NCI-H446 treated with DMSO at 0.1 percent for 48 hours (cell line): ENCODE measurements at places on chromosomes 2 and 18.
A peak's percentile ranks its signal among the peaks of the same experiment; 100 is the strongest.

DNA sequence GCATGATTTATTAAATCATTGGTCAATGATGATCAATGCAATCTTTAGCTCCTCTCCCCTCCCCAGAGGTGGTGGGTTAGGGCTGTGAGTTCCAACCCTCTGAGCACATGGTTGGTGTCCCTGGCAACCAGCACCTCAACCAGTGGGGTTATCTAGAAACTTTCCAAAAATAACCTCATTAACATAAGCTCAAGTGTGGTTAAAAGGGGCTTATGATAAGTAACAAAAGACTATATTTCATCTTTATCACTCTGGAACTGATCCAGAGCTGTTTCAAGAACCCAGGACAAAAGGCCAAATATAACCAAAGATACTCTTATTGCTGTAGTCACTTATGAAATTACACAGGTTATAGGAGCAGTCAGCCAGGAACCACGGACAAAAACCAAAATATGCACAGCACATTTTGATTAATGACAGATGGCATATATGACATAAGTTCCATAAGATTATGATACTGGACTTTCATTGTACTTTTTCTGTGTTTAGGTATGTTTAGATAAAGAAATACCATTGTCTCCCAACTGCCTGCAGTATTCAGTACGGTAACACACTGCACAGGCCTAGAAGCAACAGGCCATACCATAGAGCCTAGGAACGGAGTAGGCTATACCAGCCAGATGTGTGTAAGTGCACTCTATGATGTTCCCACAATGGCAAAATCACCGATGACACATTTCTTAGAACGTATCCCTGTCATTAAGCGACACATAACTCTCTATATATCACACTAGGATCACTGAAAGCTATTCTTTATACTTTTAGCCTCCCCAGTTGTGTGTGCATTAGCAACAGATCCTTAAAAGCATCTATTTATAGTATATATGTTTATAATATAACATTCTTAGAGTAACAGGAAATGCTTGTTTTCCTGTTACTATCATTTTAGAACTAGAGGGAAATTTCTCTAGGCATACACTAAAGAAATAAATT, 31.9 kb downstream of the KIDINS220 start:
- DNase-seq, result no peak

DNA sequence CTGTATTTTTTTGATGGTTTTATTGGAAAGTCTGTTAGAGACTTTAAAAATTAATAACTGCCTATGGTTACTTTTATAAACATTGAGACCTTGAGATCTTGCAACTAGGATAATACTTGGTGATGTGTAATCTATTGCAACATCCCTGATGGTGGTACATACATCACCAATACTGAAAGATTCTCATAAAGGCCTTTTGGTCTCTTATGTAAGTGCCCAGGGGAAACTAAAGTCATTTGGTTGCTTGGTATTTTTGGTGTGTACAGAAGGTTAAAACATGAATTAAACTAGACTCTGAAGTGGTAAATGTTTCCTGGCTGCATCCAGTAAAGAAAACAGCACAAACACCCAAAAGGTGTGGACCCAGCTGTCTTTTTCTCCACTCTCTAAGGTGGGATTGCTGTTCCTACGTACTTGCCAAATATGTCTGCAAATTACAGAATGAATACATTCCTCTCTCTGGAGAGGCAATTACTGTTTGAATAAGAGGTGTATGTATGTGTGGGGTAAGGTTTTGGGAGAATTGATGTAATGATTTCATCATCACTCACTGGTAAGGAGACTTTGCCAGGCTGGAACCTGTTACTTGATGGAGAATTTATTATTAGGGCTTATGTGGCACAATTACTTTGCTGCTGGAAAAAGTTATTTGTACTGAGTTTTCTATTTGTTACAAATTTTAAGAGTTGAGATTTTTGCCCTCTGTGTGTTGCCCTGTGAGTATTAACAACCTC, 3.6 kb downstream of the B3GNT2 start:
- no peak for DNase-seq

GRCh38 chr2:156430236-156430979, 5.8 kb upstream of the GPD2 start:
- DNase-seq, result no peak

DNA sequence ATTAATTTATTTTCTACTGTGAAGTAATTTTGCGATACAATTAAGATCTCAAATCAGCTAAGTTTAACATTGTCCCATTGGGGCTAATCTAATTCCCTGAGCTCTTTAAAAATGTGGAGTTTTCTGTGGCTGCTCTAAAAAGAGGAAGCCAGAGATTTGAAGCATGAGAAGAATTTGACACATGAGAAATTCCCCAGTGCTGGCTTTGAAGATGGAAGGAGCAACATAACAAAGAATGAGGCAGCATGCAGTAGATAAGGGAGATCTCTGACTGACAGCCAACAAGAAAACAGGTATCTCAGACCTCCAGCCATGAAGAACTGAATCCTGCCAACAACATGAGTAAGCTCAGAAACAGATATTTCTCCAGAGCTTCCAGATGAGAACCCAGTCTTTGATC, 308.4 kb downstream of the ZNF804A start:
- no peak for DNase-seq

DNA sequence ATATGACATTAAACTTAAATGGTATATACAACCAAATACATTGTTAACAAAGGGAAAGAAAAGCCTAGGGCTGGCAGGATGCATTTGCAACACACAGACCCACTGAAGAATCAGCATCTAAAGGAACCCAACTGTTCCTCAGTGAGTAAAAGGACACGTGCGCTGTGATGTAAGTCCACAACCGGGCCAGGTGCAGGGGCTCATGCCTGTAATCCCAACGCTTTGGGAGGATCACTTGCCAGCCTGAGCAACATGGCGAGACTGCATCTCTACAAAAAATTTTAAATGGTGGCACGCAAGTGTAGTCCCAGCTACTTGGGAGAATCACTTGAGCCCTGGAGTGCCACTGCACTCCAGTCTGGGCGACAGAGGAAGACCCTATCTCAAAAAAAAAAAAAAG, 3.9 kb downstream of the DTNB start:
- no peak for DNase-seq

DNA sequence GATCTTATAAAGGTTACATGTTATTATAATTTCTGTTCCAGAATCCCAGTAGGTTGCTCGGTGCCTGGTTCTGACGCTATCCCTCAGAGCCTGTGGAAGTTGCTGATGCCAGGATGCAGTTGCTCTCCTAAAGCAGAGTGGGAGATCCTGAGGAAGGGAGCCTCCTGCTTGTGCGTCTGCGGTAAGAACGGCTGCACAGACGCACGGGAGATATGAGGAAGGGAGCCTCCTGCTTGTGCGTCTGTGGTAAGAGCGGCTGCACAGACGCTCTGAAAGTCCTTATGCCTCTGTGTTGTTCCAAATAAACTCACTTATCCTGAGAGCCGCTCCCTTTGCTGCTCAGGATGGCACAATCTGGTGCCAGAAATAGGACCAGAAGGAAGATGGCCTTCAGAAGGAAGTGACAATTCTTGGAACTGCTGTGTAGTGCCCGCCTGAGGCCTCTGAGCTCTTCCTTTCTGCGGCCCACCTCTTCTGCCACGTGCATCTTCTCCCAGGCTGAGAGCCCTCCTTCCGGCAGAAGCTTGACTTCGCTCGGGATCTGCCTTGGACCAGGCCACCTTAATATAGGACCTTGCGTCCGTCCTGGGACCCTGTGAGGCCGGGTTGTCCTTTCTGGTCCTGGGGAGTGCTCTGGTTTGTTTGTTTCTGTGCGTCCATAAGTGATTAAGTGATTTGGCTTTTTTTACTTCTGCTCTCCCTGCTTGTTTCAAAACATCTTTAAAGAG, 89.5 kb downstream of the RTP5 start:
- no peak for DNase-seq

GRCh38 chr2:133104871-133105270, 434.9 kb upstream of the LYPD1 start:
- no peak for DNase-seq

GRCh38 chr2:12479065-12479601, 237.6 kb upstream of the TRIB2 start:
- no peak for DNase-seq

DNA sequence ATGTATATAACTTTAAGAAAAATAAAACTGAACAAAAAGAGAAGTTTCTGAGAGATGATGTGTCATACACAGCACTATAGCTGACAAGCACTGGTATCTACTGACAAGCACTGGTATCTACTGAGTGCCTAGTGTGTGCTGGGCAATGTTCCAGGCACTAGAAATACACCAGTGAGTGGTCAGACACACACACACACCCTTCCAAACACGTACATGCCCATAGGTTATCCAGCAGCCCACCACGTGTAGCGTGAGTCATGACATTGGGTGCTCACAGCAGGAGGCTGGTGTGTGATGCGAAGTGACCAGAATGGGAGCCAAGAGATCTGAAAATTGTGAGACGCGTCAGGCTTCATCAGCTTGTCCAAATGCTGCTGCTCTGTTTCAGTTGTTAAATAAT, 12.2 kb upstream of the GNAL start:
- DNase-seq, result no peak

DNA sequence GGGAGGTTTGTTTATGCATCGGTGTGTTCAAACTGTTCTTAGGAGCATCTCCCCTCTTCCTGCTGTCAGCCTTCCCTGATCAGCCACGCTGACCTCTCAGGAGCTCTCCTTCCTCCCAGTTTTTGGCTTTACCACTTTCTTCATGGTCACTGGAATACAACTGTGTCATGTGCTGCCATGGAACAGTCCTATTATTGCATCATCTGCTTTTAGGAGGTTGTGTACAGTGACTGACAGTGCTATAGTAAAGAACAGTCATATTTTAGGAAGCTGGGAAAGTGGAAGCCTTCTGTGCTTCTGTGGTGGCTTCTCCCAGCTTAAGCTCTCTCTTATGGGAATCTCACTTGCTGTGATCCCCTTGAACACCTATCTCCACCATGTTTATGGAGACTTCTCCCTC, 165.5 kb downstream of the TPGS2 start:
- no peak for DNase-seq

- no peak for DNase-seq
These were observed 507.9 kb upstream of the CDH2 start for GRCh38 chr18:28684746-28685355.

GRCh38 chr2:80579756-80580155, 275.2 kb upstream of the LRRTM1 start:
- DNase-seq, result no peak

- no peak for DNase-seq
These were observed 1.1 kb downstream of the MEMO1 start for GRCh38 chr2:32009516-32010256.

GRCh38 chr2:62313449-62314227, 117.7 kb downstream of the B3GNT2 start:
- no peak for DNase-seq

DNA sequence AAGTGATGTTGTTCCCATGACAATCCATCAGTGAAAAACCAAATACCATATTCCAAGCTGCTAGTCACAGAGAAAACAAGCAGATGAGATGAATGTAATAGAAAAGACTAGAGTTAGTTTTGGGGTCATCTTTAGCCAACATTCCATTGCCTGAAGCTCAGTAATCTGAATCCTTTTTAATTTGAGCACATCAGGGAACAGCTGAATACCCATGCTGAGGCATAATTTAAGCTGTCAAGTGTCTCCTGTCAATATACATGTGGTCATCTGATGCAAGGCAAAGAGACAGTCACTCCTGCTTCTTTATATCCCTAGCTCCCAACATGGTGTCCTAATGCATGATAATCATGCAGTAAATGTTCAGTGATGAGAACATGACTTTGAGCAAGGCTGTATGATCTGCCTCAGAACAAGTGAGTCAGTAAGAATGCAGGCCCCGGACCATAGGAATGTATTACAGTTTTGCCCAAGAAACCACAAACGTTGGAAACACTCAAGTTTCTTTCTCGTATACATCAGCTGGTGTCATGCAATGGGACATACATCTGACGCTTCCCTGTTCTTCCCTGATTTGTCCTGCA, 48.0 kb downstream of the CDK15 start:
- no peak for DNase-seq

- no peak for DNase-seq
These were observed 23.9 kb upstream of the KCMF1 start for GRCh38 chr2:84947010-84947593.

GRCh38 chr2:1665761-1666505, 78.4 kb downstream of the PXDN start:
- no peak for DNase-seq

DNA sequence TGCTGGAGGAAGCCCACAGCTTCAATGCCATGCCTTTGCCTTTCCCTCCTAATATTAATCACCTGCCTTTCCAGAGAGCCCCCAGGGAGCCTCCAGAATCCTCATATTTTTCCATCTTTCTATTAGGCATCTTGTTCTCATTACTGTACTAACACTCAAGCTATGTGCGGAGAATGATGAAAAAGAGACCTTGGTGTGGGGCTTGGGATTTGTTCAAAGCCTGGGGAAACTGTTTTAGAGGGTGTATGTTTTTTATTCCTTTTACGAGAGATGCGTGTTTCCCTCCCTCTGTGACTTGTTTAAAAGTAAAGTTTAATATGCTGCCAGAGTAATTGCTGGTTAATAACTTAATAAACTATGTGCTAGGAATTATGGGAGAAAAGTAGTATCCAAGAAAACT, 102.4 kb upstream of the ZFP36L2 start:
- no peak for DNase-seq

GRCh38 chr2:84288293-84288692, 170.8 kb downstream of the SUCLG1 start:
- no peak for DNase-seq

- peak; percentile 36 for DNase-seq
These were observed 18.6 kb upstream of the MRPL19 start for GRCh38 chr2:75627902-75628504.

GRCh38 chr2:153917570-153917969, 45.8 kb downstream of the GALNT13 start:
- no peak for DNase-seq

DNA sequence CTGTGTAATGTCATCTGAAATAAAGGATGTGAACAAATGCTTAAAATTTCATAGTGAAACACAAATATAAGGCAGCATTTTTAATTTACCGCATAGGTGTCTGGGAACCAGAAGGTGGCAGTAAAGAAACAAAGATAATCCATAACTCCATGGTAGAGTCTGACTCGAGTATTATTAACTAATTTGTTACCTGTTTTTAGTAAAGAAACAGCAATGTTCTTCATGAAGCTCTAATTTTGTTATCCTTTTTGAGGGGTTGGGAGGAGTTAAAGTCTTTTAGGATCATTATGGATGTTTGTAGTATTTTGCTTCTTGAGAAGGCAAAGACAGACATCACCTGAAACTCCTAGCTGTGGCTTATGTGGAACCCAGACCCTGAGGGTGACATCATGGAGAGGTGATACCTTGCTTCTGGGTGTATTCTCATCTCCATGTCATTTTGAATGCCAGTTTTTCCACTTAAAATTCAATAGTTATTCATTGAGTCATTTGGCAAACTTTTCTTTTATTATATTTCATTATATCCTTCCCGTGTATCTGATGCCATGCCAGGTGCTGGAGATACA, 286.2 kb upstream of the EPAS1 start:
- DNase-seq, result no peak
